ENCODE measurements at places on chromosomes 5 and 9.

DNA sequence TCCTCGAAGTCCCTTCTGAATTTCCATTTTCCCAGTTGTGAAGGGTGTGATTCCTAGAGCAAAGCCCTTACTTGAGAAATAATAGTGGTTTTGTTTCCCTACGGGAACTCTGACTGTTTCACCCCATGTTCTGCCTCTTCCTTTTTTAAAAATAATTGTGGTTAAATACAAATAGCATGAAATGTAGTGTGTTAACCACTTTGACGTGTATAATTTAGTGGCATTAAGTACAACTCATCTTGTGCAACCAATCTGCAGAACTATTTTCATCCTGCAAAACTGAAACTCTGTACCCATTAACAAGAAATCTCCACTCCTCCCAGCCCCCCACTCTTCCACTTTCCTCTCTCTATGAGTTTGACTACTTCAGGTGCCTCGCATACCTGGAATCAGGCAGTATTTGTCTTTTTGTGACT, 35.6 kb upstream of the HAND1 start:
- DNase-seq: no peak

- no peak for DNase-seq
Observed at GRCh38 chr5:50501491-50502228, 60.6 kb upstream of the EMB start.

- no peak for DNase-seq
Observed at GRCh38 chr9:16278326-16278999, 592.0 kb downstream of the BNC2 start.

DNA sequence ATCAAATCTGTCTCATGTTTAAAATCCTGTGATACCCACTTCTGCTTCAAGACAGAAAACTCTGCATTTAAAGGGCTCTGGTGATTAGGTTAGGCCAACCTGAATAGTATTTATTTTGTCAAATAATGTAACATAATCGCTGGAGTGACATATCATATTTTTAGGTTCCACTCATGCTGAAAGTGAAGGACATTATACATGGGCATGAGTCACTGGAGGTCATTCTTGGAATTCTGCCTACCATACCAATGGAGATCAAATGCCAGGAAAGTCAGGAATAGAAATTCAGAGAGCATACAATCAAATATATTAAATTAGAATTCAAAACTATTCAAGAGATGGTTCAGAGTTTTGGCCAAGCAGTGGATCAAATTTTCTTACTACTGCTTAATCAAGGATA, 97.1 kb upstream of the PRSS3 start:
- no peak for DNase-seq

DNA sequence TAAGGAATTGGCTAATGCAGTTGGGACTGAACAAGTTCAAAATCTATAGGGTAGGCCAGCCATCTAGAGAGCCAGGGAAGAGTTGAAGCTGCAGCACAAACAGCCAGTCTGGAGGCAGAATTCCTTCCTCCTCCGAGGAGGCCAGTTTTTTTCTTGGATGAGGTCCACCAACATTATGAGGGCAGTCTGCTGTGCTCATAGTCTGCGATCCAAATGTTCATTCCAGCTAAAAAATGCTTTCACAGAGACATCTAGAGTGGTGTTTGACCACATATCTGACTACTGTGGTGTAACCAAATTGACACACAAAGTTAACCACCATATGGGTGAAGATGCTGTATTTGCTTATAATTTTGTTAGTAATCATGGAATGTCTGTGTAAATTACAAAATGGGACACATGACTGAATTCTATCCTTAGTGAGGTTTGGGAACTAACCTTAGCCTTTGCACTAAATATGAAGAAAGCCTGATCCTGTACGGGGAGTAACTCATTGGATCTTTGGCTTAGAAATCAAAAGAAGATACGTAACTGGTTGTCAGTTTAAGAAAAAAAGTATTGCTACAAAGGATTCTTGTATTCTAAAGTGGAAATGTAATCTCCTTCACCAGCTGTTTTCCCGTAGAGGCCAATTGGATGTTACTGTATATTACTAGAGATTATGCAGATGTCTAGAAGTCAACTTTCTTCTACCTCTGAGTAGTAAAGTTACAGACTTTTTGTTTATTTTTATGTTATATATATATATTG, 70.6 kb downstream of the SPIN1 start:
- DNase-seq: no peak

GRCh38 chr9:4168526-4168925, 131.3 kb downstream of the GLIS3 start:
- DNase-seq: no peak

Measured in KG1 (cell line).